Activated CD4-positive, alpha-beta T cell treated with anti-CD3 and anti-CD28 coated beads, Interleukin-2, amount 50 U/mL, for 24 hours (primary cell): ENCODE measurements at places on chromosomes 2 and 18.

GRCh38 chr2:5695654-5696403, 3.6 kb downstream of the SOX11 start:
- DNase-seq, result no peak

GRCh38 chr18:21444465-21445212, 155.9 kb downstream of the ESCO1 start:
- no peak for DNase-seq

- no peak for DNase-seq
These were observed 1.9 kb upstream of the NAB1 start for GRCh38 chr2:190646780-190647522.

GRCh38 chr18:10590412-10590811, 64.6 kb downstream of the NAPG start:
- DNase-seq, result no peak

- DNase-seq, result no peak
These were observed 21.7 kb downstream of the INHBB start for GRCh38 chr2:120367649-120368048.

DNA sequence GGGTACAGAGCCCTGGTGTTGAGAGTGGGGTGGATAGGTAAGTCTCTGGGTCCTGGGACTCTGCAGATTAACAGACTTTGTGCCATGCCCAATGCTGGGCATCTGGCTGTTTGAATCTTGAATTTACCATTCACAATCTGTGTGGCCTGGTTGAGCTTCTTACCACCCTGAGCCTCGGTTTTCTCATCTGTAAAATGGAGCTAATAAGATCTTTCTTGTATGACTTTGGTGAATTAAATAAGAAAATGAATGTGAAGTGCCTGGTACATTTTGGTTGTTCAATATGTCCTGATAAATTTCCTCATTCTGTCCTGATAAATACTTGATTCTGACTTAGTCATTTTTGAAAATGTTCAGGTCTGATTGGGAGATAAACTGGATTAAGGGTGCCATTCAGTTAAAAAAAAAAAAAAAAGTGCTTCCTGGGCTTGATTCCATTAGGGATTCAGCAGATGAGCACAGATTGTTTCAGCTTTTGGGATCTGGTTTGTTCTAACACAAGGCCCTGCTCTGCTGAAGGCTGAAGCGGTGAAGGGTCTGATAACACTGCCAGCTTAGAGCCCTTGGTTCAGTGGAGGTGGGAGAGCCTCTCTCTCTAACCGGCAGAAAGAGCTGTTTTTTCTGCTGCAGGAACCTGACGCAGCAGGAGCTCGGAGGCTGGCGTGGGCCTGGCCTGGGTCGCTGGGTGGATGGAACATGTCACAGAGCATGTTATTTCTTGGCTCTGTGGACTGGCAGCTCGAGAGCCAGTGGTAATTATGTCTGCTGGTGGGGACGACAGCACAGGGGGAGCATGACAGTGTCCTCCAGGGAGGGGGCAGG, 84.5 kb upstream of the MCFD2 start:
- no peak for DNase-seq

- DNase-seq, result no peak
These were observed 146.4 kb downstream of the SH3RF3 start for GRCh38 chr2:109275120-109276012.

DNA sequence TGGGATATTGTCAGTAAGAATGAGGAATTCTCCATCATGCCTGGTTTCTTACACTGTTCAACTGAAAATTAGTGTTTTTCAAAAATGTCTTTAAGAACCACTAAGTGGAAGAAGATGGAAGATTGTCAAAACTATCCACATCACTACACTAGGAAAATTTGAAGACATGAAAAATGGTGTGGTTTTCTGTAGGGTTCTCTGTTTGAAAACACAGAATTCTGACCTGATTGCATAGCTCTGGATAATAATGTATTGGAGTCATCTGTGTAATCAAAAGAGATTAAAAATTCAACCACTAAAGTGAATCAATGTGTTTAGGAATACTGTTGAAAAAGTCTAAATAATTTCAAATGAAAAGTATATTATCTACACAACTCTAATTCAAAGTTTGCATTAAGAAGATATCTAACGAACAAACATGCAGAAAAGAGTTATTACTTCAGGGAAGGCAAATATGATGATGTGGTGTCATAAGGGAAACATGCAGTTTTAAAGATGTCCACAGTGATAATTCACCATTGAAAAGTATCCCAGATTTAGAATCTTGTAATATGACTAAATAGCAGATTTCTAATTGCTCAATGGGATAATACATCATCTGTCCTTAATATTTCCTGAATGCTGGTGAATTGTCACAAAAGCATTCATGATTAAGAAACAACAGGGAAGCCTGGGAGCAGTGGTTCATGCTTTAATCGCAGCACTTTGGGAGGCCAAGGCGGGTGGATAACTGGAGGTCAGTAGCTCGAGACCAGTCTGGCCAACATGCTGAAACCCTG, 116.9 kb downstream of the ERBB4 start:
- DNase-seq, result no peak
